Stimulated activated CD8-positive, alpha-beta memory T cell treated with anti-CD3 and anti-CD28 coated beads, Interleukin-15, amount 100 ng/mL, for 4 hours (primary cell): ENCODE measurements at places on chromosomes 13 and 19.

DNA sequence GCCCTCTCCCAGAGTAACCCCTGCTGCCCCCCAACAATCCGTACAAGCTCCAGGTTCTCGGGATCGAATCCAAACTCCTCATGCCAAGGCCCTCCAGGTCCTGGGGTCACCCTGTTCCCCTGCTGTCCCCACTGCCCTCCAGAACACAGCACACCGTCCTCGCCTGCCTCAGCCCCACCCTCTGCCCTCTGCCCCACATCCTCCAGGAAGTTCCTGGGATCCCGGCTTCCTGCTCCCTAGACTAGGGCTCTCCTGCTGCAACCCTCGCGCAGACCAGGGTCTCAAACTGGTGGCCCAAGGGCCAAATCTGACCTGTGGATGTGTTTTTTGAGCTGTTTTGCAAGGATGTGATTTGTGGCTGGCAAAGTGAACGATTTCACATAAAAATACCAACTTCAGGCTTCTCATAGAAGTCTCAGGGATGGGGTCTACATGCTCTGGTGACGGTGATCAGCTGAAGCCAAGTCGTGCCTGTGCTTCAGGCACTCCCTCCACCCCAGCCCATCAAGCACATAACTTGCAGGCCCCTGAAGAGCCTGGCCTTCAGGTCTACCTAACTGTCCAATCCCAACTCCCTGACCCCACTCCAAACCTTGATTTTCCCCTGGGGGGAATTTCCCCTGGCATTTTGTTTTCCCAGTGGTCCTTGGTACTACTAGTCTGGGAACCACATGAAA, 1.8 kb downstream of the RABAC1 start:
- DNase-seq = no peak

DNA sequence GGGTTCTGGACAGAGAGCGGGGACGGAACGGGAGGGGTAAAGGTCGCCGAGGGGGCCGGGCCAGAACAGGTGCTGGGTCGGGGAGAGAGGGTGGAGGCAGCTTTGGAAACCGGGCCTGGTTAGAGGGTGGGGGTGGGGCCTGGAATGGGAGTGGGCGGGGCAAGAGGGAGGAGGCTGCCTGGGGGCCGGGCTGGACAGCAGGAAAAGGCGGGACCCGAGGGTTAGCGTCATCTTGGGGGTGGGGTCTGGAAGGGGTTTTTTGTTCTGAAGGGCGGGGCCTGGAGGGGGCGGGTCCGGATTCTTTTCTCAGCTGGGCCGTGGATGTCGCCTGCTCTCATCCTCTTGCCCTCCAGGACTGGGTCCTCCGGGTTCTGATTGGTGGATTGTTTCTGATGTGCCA, 4.3 kb upstream of the ZNF813 start:
- DNase-seq = no peak

GRCh38 chr13:27924529-27925141, 4.8 kb downstream of the PDX1 start:
- DNase-seq = no peak

GRCh38 chr19:28425046-28425931, 787.7 kb downstream of the UQCRFS1 start:
- DNase-seq = no peak

DNA sequence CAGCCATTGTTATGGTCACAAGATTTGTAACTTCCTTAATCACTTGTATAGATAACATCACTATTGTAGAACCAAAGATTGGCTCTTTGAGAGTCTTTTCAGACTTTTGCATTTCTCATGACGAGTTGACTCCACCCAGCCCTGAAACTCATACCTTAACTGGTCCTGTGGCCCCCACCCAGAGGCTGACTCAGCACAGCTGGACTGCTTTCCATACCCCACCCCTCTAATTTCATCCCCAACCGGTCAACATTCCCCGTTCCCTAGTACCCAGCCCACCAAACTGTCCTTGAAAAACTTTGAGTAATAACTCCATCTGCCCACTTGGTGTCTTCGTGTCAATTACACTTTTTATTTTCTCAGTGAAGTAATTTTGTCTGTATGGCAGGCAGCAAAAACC, 32.1 kb upstream of the SLITRK1 start:
- DNase-seq = no peak

DNA sequence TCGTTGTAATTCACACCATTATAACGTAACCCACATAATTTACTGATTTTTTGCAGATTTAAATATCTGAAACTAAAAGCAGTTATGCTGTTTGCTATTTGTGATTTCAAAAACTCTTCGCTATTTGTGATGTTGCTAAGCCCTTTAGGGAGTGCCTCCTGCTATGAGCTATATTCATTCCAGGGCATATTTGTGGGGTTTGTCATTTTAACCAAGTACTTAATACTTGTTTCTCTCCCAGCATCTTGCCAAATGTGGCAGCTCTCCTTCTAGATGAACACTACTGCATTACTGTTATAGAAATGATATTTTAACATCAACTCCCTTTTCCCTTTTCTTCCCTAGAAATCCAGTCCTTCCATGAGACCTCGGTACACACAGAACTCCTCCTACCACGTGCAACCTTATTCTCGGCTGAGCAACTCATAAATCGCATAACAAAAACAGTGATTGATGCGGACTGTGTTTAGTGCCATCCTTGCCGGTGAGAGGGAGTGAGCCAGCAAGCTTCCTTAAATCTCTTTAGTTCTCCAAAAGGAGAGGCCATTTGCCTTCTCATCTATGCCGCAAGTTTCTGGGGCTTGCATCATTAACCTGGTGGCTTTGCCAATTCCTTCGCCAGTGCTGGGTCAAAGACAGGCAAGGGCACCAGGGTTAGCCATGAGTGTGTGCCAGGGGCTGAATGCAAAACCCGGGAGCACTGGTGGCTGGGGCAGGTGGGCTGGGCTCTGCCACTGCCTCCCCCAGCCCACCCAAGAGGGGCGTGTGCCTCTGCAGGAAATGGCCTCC, 33.4 kb downstream of the RFX2 start:
- no peak for DNase-seq

- no peak for DNase-seq
Measured at GRCh38 chr13:101706651-101707050, 254.2 kb downstream of the ITGBL1 start.

DNA sequence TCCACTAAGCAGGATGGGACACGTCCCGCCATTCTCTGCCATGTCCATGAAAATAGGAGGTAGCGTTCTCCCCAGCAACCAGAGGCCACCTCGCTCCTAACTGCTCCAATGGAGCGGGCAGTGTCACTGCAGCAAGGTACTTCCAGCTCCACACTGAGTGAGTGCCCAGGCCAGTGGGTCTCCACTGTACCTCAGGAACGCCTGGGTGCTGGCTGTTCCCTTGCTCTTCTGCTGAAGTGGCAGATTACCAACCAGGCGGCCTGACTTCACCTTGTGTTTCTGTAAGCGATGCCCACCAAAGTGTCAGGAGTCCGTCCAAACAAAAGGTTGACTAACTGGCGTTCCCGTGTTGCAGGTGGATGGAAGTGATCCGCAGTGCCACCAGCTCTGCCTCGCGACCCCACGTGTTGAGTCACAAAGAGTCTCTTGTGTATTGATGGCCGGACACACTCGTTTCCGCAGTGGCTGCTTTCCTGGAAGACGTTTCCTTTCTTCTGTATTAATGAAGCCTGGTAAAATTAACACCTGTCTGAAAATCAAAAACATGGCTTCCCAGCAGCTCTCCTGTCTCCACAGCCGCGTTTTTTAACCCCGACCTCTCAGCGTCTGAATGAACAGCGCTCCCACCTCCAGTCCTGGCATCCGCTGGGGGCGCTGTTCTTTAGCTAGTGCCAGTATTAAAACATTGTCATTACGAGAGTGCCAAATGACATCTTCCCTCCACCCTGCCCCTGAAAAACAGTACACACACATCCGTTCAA, 128.8 kb downstream of the STK24 start:
- no peak for DNase-seq
